NCI-H524 treated with DMSO at 0.1 percent for 48 hours (cell line): ENCODE measurements at places on chromosomes 2 and 18.

GRCh38 chr2:149094217-149095015 lies 55.9 kb downstream of the LYPD6B start:
- no peak for DNase-seq

GRCh38 chr2:241109210-241110088 lies 7.4 kb upstream of the MTERF4 start:
- no peak for DNase-seq

DNA sequence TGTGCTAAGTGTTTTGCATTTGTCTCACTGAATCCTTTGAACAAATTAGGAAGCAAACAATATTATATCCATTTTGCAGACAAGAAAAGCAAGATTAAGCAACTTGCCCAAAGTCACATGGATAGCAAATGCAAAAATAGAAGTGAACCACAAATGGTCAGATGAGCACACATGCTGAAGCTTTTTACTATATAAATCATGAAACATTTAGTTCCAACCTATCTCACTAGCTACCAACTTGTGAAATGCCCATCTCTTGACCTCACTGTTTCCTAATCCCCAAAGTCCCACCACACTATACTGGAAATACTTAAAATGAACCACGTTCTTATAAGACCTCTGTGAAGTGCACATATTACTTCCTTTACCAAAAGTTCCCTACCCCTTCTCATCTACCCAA lies 380.5 kb downstream of the ERBB4 start:
- no peak for DNase-seq

DNA sequence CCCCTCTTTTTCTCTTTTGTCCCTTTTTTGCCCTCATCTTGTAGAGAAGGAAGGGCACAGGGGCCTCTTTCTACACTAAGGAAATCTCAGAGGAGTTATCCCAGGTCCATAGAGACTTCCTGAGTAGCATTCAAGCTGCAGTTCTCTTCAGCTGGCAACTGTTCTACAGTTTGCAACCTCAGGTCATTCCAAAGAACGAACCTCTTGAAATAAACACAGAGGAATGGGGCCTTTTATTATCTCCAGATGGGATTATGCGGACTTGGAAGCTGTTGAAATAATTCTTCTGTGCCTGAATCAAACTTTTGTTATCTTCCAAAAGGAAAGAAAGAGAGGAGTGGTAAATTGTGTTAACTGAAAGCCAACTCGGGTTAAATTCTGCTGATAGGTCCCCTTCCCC lies 31.0 kb upstream of the NFE2L2 start:
- DNase-seq, result no peak

- DNase-seq, result no peak
Observed at GRCh38 chr2:217568289-217568971, 434.4 kb downstream of the TNS1 start.

GRCh38 chr2:200439981-200440380 lies 69.9 kb downstream of the KCTD18 start:
- no peak for DNase-seq

- no peak for DNase-seq
Observed at GRCh38 chr2:99488539-99489062, 1.2 kb downstream of the REV1 start.

DNA sequence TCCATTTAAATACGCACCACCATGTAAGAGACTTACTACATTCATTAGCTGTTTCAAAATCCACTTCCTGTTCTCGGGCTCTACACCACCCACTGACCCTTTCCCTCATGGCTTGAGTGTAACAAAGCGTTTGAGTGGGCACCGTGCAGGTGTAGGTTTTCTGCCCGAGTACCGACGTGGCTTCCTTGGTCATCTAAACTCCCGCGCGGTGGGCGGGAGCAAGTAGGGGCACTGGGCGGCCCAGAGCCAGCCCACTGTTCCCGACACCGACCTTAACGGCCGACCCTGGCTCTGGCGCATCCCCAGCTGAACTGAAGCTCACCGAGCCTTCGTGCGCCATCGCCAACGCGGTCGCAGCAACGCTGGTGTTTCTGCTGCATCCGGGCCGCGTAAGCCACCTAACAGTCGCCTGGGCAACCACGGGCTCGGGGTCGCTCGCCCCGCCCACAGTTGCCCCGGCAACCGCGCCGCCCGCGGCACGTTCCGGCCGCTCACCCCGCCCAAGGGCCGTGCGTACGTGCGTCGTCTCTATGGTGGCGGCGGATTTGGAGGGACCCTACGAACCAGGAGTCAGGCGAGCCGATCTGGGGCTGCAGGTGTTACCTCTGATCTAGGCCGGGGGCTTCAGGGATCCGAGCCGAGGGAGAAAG lies at the start of the genes C2orf81 and WDR54:
C2orf81 (minus strand) TSS at position 399 of the 650 bp plus-strand sequence; CDS start at position 340, 59 bp downstream.
WDR54 (plus strand) TSS at position 510 of the 650 bp plus-strand sequence. CDS start 424 bp downstream, outside the sequence.
- peak; percentile 36 for DNase-seq

DNA sequence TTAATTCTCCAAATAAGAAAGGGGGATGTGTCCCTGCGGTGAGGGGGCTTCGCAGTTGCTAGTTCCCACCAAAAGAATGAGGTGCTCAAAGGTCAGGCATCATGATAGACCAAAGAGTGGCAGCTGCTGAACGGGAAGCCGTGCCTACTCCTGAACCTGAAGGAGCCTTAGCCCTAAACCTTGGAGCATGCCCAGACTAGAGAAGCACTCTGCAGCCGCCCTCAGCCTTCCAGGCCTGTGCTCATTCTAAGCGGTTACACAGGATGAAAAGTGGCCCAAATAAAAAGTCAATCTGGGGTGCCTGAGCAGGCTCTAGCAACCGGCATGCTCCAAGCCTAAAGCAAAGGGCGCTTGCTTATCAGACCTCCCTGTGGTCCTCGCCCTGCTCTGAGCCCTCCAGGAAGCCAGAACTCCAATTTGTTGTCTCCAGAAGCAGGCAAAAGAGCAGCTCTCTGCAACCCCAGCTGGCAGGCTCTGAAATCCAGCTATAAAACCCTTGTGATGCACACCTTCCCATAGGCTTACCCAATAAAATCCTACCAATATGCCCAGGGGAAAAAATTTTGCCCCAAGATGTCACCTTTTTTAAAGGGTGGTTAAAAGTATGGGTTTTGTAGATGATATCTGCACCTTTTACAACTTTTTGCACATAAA lies 17.5 kb downstream of the UXS1 start:
- DNase-seq, result no peak

- no peak for DNase-seq
Observed at GRCh38 chr2:8572712-8573233, 109.1 kb upstream of the ID2 start.

GRCh38 chr2:36455788-36456187 lies 100.2 kb downstream of the CRIM1 start:
- no peak for DNase-seq

- no peak for DNase-seq
Observed at GRCh38 chr2:70141902-70142589, 48.8 kb downstream of the C2orf42 start.

GRCh38 chr2:211367293-211367692 lies 810.9 kb downstream of the CPS1 start:
- DNase-seq, result no peak

DNA sequence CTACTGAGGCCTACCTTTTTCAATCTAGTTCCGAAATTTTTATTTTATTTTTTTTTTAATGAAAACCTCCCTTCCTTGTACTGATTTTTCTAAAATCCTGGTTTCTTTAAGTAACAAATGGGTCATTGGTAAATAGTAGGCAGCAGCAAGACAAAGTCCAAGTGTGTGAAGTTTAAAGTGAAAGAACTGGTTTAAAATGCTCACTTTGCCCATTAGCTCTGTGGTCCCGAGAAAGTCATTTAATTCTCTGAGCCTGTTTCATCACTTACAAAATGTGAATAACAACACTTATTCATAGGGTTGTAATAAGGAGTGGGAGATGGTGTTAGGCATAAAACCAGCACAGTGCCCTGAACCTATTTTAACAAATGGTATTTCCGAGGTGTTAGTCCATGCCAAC lies 426.2 kb downstream of the ERBB4 start:
- DNase-seq, result no peak
